ENCODE measurements at places on chromosomes 4 and X.

DNA sequence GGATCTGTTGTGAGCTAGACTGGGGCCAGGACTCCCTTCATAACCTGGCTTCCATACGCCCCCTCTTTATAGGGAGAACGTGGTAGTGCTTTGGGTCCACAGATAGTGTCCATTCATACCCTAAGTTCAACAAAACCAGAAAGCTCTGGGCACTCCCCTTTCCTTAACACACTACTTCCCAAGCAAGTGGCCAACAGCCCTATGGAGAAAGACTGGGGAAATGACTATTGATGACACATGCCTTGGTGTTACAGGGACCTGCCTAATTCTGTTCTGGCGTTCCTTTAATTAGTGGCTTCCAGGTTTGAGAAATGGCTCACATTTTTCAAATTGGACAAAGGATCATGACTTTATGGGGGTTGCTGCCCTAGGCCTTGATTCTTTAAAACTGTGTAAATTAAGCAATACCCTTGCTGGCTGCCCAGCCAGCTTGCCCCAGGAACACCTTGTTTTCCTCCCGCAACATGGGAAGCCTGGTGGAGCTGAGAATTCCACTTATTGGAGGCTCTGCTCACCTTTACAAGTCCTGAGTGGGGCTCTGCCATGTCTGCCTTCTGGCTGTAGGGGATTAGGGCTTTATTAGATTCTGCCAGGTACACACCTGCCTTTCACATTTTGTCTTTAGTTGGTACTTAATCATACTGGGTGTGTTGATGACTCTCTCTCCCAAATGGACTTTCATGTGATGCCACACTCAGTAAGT is 61.1 kb downstream of the RGS12 start:
- DNase-seq, result no peak

- no peak for DNase-seq
These were observed 53.3 kb downstream of the CAMK2D start for GRCh38 chr4:113708250-113708649.

- no peak for DNase-seq
These were observed 125.1 kb downstream of the HS6ST2 start for GRCh38 chrX:132833373-132833772.

GRCh38 chr4:55808186-55808585 is 11.4 kb upstream of the EXOC1L start:
- no peak for DNase-seq

DNA sequence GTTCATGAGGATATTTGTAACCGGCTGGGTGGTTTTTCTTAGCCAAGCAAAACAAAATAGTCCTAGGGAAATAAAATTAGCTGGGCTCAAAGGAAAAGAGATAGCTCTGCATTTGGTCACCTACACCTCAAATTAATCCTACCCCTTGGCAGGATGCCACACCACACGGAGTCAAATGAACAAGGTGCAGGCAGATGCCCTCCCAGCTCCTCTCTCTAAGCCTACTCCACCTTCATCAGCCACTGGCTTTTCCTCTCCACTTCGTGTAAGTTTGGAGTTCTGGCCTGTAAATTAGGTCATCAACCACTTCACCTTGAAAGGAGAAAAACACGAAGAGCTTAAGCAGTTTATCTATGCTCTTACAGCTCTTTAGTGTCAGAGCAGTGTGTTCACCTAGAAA is 1.4 kb downstream of the DDIT4L start:
- no peak for DNase-seq

DNA sequence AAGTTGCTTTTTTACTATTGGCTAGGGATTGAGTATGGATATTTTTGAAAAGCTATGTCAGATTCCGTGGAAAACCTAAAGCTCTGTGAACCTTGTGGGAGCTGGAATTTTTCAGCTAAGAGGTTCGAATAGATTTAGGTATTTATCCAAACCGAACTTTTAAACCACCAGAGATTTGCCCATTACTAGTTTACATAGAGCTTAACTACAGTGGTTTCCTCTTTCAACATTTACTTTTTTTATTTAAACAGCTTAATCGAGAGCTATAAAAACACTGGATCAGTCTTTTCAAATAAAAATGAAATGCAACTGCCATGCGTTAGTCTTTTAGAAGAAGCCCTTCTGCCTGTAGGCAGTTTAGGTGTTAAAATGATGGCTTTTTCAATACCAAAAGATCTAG is 377.0 kb downstream of the RPA4 start:
- DNase-seq, result no peak

DNA sequence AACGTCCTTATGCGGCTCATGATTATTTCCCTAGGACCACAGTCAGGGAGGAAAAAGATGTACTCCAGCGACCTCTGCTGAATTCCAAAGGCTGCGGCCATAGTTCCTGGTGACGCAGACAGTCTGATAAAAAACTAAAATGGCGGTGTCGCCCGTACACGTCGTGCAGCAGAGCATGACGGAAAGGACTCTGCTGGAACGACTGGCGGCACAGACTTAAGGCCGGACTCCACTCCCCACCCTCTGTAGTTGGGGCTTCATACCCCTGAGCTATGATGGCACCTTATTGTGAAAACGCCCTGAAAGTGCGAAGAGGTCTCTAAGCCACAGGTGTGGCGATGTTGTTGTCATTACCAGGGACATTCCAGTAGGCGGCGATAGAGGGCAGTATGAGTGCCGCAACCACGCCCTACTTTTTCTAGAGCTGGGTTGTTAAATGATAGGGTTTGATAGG is 90.0 kb upstream of the EDA2R start:
- no peak for DNase-seq

DNA sequence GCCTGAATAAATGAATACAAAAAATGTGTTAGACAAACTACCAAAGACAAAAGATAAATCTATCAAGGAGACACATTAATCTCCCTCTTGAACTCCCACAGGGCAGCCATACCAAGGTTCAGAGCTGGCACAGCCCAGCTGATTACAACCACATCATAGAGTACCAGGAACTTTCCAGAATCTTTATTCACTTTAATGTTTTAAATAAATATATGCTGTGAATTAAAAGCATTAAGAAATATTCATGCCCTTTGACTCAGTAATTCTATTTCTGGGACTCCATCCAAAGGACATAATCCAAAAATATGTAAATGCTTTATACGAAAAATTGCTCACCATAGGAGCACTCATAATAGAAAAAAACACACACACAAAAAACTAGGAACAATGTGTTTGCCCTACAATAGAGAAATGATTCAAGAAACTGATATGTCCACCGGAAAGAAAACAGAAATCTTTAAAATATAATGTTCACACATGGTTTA is 126.0 kb downstream of the LDB2 start:
- no peak for DNase-seq
